NCI-H524 (cell line): ENCODE measurements at places on chromosomes 6 and 20.
A peak's percentile ranks its signal among the peaks of the same experiment; 100 is the strongest.

- DNase-seq, result no peak
Measured at GRCh38 chr6:17269840-17270239, 11.3 kb upstream of the RBM24 start.

- DNase-seq, result peak; percentile 5
Measured at GRCh38 chr6:106913676-106914280, 60.8 kb downstream of the CD24 start.

DNA sequence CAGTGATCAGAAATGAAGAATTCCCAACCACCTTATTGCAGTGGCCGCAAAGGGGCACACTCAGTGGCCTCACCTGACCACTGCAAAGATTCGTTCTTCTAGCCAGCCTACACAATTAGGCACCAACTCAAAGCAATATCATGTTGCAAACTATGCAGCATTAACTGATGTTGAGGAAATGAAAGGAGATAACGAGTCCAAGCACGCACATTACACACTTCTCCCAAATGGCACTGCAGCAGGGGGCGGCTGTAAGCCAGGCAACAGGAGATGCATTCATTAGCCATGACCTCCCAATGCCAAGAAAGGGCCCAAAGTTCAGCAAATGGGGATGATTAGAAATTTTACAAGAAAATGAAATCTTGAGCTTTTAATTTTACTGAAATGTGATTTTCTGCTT is 39.3 kb downstream of the ATXN1 start:
- DNase-seq, result no peak

DNA sequence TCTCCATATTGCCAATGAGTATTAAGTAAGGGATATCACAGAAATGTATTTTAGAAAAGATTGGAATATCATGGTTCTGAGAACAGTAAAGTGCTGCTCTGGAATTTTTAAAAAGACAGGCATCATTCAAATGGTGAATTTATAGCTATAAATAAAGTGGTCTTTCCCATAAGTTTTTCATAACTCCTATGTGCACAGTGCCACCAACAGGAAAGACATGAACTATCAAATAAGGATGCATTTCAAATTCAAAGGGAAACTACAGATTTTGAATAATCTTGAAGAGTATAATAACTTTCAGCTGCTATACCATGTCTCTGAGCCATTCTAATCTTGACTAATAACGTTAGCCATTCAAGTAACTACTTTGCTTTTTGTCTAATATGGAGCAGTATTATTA is 456.8 kb upstream of the GJE1 start:
- DNase-seq, result peak; percentile 44

DNA sequence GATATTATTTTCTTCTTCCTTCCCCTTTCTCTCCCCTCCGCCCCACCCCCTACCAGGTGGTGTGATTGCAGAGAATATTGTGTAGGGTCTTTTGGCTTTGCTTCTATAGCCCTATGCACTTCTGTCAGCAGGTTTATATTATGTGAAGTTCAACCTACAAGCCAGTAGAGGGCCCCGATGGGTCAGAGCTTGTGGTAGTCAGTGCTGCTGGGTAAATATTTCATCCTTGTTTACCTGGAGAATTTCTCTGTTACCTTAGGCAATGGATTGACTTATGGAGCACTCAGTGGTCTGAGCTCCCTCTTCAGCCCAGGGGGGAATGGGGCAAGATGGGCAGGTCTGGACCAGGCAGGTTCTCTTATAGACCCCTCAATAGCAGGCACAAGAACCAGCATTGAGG is 720.9 kb downstream of the GRIK2 start:
- DNase-seq, result no peak

GRCh38 chr6:20542927-20543602 is 8.8 kb downstream of the CDKAL1 start:
- no peak for DNase-seq

DNA sequence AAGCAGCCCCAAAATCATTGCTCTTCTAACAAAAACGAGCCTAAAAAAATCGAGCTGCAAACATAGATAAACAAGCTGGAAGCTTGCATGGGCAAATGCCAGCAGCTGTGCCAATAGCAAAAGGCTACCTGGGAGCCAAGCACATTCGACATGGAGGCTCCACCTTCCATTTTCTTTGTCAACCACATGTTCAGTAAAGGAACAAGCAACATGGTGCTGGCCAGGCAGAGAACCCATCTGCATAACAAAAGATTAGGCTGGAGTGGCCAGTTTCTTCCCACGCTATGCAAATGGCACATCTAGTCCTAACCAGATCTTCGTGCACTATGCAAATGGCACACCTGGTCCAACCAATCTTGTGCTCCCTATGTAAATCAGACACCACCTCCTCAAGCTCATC is 110.5 kb downstream of the KIF16B start:
- DNase-seq, result no peak
